Nephron progenitor cell (in vitro differentiated cells): ENCODE measurements at places on chromosomes 5 and 9.

DNA sequence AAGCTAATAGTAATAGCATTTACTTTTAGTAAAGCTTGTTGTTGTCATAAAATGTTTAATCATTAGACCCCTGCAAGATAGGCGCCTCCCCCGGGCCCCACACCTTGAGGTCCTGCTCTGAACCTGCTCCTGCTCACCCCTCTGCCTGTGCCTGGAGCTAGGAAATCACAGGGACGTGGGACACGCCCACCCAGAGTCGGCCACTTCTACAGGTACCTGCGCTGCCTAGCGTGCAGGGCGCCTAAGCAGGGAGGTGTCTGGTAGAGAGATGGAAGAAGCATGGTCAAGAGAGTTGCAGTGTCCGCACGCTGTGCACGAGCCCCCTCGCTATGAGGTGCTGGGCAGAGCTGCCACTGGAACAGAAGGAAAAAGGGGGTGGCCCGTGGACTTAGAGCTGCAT lies 52.6 kb downstream of the HINT1 start:
- H3K36me3 ChIP-seq: no peaks in the 10 kb centered on the region
- no peak overlapping the region for H3K27ac ChIP-seq
- H3K4me3 ChIP-seq: no peak overlapping the region
- no peak for DNase-seq
- H3K27me3 ChIP-seq: peaks cover 8% of the 10 kb centered on the region

- peaks cover 72% of the 10 kb centered on the region for H3K4me1 ChIP-seq
- DNase-seq: no peak
- no peak overlapping the region for H3K27ac ChIP-seq
- H3K27me3 ChIP-seq: no peaks in the 10 kb centered on the region
- no peaks in the 10 kb centered on the region for H3K36me3 ChIP-seq
- no peak overlapping the region for H3K4me3 ChIP-seq
Observed at GRCh38 chr5:93245226-93245625, 335.8 kb downstream of the NR2F1-AS1 start.

DNA sequence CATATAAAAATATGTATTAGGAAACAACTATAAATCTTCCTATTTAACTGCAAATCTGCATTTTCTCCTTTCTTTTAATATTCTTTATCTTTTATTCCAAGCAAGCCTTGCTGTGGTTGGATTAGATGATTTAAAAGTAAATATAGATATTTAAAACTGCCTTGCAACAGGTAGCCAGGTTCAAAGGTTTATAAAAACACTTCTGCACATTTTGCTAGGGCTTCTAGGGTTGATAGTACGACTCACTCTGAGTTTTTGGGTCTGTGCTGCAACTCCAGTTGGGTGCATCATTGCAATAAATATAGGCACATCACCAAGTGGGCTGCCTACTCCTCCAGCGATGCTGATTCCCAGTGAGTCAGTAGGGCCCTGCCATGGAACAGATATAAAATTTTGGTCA lies 167.7 kb downstream of the MPDZ start:
- no peak for DNase-seq
- H3K27ac ChIP-seq: peak overlapping the region; percentile 14
- H3K27me3 ChIP-seq: no peaks in the 10 kb centered on the region
- H3K4me1 ChIP-seq: no peaks in the 10 kb centered on the region
- H3K4me3 ChIP-seq: no peak overlapping the region
- peaks cover 57% of the 10 kb centered on the region for H3K36me3 ChIP-seq

DNA sequence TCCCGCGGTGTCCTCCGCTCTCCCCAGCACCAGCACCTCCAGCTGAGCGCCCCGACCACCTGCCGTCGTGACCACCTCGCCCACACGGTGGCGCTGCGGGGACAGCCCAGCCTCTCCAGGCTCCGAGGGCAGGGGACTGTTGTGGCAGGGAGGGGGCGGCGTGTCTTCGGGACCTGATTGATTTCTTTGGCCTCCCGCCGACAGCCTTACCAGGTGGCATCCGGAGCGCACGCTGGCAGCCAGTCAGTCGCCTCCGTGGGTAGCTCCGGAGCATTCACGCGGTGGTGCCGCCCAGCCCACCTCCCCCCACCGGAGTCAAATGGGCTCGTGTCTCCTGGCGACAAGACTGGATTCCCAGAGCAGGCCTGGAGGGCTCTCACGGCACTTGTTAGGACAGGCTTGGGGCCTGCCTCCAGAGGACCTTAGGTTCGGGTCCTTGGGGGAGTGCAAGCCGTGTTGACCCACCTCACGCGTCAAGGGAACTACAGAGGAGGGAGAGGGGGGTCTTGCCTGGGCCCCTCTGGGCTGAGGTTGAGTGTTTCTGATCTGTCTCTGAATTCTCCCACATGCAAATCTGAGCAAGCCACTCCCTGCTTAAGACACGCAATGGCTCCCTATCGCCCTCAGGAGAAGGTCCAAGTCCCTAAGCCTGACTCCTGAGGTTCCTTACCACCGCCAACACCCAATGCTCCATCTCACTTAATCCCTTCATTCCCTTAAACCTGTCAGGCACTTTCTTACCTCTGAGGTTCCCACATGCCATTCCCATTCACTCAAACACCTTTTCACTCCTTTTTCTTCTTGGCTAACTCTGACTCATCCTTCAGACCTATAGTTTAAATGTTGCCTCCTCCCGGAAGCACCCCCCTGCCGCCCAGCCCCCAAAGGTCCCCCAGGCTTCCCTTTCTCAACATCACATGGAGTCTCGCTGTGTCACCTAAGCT lies 51.2 kb upstream of the GGTA1 start:
- peaks cover 23% of the 10 kb centered on the region for H3K27me3 ChIP-seq
- H3K36me3 ChIP-seq: no peaks in the 10 kb centered on the region
- peaks cover 16% of the 10 kb centered on the region for H3K4me1 ChIP-seq
- no peak overlapping the region for H3K27ac ChIP-seq
- peak overlapping the region; percentile 63 for H3K4me3 ChIP-seq

DNA sequence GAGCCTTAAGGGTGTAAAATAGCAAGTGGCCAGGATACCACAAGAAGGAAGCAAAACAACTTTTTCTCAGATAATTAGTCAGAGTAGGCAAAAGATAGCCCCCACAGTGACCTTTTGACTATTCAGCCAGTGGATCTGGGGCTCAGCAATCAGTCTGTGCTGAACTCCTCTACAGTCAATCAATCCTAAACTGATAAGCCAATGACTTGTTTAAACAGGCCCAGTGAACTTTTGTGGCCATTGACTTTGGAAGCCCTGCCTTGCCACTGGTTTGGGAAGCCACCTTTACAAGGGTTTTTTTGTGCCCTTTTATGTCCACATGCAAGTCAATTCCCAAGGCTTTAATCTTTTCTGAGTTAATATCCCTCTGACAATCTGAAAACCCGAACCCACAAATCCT lies 1565.0 kb upstream of the WWC1 start:
- peaks cover 4% of the 10 kb centered on the region for H3K27me3 ChIP-seq
- no peak for DNase-seq
- H3K4me3 ChIP-seq: no peak overlapping the region

DNA sequence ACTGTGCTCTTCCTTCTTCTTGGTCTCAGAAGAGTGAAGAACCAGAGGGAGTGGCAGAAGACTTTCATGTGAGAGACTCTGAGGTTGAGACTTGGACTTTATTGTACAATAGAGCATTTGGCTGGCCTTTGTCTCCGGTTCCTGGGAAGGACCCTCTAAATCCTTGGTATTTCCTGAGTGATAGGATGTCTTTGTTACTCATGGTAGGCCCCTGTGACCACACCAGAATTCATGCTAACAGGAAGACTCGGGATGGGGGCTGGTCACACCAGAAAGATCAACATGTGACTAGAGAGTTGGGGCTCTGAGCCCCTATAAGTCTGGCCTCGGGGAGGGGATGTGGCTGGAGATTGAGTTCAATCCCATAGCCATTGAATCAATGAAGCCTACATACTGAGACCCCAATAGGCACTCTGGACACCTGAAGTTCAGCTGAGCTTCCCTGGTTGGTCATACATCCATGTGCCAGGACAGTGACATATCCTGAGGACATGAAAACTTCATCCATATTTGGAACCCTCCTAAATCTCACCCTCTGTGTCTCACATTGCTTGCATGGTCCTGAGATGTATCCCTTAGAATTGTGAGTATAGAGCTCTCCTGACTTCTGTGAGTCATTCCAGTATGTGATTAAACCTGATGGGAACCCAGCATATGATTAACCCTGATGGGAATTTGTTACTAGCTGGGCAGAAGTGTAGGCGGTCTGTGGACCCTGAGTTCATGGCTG lies 201.7 kb downstream of the GADD45G start:
- DNase-seq: no peak
- H3K4me1 ChIP-seq: peaks cover 79% of the 10 kb centered on the region
- H3K27me3 ChIP-seq: peaks cover 23% of the 10 kb centered on the region
- H3K27ac ChIP-seq: no peak overlapping the region
- no peaks in the 10 kb centered on the region for H3K36me3 ChIP-seq

DNA sequence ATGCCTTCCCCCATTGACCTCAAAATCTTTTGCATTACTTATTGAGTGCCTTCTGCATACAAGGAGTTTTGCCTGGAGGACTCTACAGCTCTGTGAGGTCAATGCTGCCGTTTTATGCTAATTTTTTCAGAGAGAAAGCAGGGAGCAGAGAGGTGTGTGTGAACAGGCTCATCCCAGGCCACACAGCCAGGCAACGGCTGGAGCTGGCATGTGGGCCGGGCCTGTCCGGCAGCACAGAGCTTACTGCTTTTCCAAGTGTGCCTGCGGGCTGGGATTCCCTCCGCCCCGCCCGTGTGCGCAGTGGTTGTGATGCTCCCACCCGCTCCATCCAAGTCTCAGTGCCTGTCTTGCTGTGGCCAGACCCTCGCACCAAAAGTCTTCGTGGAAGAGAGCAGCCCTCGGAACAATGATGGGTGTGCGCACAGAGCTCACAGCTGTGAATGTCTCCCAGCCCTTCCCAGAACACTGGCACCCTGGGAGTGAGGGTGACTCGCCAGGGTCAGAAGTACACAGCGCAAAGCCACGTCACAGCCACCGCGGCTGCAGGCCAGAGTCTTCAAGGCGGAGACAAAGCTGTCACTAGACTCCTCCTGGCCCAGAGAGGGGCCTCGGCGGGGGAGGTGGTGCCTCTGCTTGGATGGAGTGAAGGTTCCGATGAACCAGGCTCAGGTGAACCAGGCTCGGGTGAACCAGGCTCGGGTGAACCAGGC lies 82.8 kb downstream of the COL5A1 start:
- H3K36me3 ChIP-seq: peaks cover 9% of the 10 kb centered on the region
- DNase-seq: no peak
- H3K4me3 ChIP-seq: no peak overlapping the region
- peak overlapping the region; percentile 45 for H3K27ac ChIP-seq

DNA sequence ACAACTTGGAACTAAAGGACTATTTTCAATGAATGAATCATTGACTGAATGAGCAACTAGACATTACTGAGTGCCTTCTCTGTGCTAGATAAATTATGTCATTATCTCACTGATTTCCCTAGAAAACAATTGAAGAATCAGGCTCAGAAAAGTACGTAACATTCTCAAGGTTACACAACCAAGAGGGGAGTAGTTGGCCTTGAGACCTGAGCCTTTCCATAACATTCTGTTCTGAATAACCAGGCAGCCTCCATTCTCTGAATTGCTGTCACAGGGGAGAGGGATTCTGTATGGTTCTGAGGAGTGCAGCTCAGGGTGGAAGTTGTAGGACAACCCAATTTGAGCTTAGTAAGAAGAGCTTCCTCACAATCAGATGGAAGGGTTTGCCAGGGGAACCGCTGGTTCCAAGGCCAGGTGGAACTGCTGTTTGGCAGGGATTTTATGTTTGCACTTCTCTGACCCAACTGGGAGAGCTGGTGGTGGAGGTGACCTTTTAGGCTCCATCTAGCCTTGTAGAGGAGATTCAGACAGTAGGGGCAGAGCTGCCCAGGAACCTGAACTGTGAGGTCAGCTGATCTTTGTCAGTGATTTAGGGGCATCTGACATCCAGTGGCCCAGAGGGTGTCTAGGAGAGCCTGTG lies 16.3 kb downstream of the POLR1E start:
- peak overlapping the region; percentile 50 for H3K27ac ChIP-seq
- peaks cover 68% of the 10 kb centered on the region for H3K36me3 ChIP-seq
- no peak for DNase-seq
- H3K4me3 ChIP-seq: no peak overlapping the region
- H3K4me1 ChIP-seq: no peaks in the 10 kb centered on the region

GRCh38 chr9:98378794-98379193 lies 123.3 kb upstream of the TBC1D2 start:
- H3K36me3 ChIP-seq: no peaks in the 10 kb centered on the region
- no peak for DNase-seq
- H3K27me3 ChIP-seq: peaks cover 18% of the 10 kb centered on the region
- no peak overlapping the region for H3K27ac ChIP-seq

GRCh38 chr5:34563269-34563668 lies 92.9 kb upstream of the RAI14 start:
- H3K27ac ChIP-seq: no peak overlapping the region
- peaks cover 21% of the 10 kb centered on the region for H3K4me1 ChIP-seq
- peaks cover 13% of the 10 kb centered on the region for H3K27me3 ChIP-seq
- no peak for DNase-seq
